ENCODE measurements at places on chromosomes 12 and 14.

GRCh38 chr12:4975574-4975973 lies 65.9 kb downstream of the KCNA1 start:
- no peak for DNase-seq

DNA sequence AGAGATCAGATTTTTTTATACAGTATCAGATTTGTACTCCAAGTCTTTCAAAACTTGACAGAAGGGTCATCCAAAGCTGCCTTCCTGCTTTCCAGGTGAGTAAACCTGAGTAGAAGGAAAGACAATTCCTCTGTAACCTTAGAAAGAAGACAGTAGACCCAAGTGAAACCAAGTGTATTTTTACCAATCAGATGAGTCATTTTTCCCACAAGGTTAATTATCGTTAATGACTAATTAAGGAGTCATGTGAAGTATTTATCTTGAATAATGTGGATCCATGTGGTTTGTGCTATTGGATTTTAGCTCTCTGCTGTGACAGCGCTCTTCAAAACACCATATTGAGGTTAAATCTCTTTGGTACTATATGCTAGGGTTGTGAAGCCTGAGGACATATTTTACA lies 74.0 kb upstream of the PELI2 start:
- DNase-seq: no peak

GRCh38 chr12:130041983-130042812 lies 120.1 kb upstream of the FZD10 start:
- no peak for DNase-seq

- no peak for DNase-seq
Measured at GRCh38 chr12:105278043-105278697, 42.2 kb upstream of the APPL2 start.

GRCh38 chr12:80260269-80260668 lies 160.9 kb downstream of the OTOGL start:
- DNase-seq: no peak

DNA sequence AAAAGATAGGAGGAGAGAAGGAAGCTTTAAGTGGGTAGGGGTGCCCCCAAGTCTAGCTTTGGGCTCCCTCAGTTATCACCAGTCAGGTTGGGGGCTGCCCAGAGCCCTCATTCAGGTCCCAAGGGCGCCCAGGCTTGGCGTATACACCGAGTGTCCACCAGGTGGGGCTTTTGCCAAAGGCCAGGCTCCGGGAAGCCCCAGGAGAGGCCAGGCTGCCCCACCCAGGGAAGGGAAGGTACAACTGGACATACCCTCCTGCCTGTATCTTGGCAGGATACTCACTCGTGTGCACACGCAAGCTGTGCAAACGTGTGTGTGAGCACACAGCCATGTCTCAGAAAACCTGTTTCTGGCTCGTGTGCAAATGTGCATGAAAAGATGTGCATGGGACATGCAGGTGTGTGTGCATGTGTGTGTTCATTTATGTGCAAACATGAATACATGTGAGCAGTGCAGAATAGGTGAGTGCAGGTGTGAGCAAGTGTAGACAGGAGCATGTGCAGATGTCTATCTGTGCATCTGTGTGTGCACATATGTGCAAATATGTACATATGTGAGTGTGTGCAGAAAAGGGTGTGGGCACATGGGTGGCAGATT lies 103.9 kb upstream of the MYL2 start:
- no peak for DNase-seq

DNA sequence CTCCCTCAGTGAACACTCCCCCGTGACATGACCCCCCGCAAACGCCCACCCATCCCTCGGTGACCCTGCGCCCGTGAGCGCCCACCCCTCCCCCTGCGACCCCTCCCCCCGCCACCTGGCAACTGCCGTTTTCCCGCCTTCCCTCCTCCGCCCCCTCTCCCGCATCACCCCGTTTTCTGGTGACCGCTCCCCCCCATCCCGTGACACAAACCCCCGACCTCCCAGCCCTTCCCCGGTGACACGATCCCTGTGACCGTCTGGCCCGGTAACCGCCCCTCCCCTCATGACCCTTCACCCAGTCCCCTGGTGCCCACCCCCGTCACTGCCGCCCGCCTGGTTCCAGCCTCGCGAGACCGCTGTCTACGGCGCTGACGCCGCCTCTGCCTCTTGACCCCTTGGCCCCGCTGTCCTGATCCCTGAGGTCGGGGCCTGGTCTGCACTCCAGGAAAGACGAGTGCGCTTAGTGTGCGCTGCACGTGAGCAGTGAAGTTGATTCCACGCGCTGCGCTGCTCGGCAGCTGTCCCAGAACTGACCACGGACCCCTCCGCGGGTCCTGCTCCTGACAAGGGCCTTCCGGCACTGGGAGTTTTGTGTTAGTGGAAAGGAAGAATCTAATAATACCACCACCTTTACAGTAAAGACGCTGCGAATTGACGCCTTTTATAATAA lies 59.4 kb downstream of the DDX51 start:
- no peak for DNase-seq

- no peak for DNase-seq
Measured at GRCh38 chr12:51082561-51083125, 753 bp downstream of the CSRNP2 start.

- DNase-seq: no peak
Measured at GRCh38 chr14:68408680-68409079, 384.2 kb downstream of the ZFP36L1 start.

- no peak for DNase-seq
Measured at GRCh38 chr14:83816761-83817160, 1713.2 kb upstream of the FLRT2 start.

DNA sequence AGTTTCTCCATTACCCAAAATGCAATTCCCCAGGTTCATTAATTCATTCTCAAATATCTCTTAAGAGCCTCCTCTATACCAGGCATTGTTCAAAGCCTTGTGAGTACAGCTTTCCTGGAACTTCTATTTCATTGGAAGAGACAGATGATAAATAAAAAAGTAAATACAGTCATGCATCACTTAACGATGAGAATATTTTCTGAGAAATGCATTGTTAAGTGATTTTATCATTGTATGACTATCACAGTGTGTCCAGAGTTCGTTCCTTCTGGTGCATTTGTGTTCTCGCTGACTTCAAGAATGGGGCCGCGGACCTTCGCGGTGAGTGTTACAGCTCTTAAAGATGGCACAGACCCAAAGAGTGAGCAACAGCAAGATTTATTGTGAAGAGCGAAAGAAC lies 66.0 kb downstream of the ANO4 start:
- no peak for DNase-seq

DNA sequence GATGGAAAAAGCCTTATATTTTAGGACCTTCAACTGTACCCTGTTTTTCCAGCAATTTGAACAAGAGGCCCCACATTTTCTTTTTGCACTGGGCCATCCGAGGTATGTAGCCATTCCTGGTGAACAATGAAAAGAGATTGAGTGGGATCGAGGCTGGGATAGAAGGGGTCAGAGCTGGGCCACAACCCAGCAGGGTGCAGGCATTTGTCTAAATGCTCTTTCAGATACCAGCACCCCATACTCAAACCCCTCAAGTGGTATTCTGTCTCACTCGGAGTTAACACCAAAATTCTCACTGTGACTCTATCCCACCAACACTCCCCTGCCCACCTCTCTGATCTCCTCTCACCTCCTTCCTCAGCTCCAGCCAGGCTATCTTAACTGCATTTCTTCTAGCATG lies 26.8 kb downstream of the DUSP6 start:
- no peak for DNase-seq

DNA sequence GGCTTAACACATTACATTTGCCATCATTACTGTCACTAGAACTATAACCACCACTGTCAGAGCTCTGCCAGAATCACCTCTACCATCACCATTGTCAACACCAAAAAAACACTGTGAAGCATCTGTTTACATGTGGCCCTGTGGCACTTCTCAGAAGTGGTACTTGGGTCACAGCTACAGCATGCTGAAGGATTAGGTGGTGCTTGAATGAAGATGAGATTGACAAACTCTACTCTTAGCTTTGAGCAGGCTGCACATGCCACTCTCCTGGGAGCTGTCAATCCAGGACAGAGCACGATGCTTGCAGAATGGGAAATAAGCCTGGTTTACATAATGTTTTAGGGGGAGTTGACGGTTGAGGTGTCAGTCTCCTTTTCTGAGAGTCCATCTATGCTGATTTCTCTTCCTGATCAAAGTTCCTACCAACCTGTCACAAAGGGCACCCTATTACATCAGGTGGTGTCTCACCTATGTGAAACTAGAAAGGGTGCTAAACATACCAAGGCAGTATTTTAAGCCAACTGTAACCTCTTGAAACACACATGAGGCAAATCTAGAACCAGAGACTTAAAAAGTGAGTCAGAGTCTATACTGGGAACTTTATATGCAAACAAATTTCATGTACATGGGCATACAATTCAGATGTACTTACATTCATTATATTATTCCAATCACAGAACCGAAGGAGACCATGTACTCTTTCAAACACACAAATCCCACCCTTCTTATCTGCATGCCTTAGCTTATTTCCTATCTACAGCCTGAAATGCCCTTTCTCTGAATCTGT lies 258.7 kb downstream of the EMP1 start:
- no peak for DNase-seq

Data from Panc1 (cell line).